Bronchial epithelial cell (primary cell): ENCODE measurements at places on chromosomes 7 and 10. TPM values are rescaled to one million over a fixed set of nuclear protein-coding genes. Genes with fewer than 3 reads are reported as not detected.

DNA sequence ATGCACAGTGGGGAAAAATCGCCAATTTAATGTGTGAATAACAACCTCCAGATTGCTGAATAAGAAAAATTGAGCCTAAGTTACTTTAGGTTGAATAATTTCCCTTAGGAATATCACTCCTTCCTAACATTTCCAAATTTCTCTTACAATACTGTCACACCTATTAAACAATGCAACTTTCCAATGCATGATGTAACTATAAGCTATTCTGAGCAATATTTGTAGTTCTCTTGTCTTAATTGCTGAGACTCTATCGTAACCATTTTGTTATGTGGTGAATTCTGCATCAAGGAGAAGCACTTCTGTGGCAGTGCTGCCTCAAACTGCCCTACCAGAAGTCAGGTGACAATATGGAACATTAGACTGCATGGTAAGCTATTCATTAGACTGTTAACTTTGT is 386.7 kb upstream of the LRRN3 start:
- DNase-seq = no peak

DNA sequence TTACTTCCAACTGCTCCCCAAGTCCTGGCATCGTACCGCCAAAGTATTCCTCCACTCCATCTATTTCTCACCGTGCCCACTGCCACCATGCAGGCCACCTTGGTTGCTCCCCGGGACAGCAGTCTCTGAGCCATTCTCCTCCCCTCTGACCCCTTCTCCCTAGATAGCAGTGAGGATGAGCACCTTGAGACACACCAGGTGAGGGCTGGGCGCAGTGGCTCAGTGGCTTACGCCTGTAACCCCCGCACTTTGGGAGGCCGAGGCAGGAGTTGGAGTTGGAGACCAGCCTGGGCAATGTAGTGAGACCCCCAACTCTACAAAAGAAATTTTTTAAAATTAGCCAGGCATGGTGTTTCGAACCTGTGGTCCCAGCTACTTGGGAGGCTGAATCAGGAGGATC is 4.2 kb downstream of the SLC29A4 start:
- DNase-seq = no peak

GRCh38 chr10:128068398-128069285 is 57.6 kb downstream of the MKI67 start:
- DNase-seq = no peak

GRCh38 chr7:78563191-78563590 is 764.6 kb downstream of the PHTF2 start:
- DNase-seq = no peak

The SCRN1 gene
- total RNA-seq = 33.5 and 35.5 TPM in 2 replicates
